Fibroblast of lung (primary cell): ENCODE measurements at places on chromosomes 4 and X.

DNA sequence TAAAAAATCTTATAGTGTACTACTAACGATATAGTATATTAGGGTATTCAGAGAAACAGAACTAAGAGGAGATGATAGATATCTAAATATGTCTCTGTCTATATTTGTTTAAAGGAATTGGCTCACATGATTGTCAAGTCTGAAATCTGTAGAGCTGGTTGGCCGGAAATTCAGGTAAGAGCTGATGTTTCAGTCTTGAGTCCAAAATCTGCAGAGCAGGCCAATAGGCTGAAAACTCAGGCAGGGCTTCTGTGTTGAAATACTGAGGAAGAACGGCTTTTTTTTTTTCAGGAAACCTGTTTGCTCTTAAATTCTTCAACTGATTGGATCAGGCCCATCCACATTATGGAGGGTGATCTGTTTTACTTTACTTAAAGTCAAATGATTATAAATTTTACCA lies 31.7 kb downstream of the PGRMC2 start:
- DNase-seq = no peak

DNA sequence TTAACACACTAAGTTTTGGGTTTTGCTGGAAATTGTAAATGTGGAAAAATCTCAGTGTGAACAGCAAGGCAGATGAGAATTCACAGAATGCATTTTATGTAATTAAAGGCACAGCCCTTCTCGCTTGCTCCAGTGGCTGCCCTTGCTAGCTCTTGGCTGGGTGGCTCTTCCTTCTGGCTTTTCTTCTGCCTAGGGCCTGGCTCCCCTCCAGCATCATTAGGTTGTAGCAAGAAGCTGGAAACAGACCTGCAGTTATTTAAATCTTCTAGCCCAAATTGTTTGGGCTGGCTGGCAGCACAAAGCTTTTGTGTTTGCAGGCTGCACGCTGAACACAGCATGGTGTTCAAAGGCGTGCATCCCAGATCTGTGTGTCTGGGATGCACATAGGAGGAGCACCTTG lies 56.5 kb downstream of the LIMCH1 start:
- peak; percentile 30 for DNase-seq

DNA sequence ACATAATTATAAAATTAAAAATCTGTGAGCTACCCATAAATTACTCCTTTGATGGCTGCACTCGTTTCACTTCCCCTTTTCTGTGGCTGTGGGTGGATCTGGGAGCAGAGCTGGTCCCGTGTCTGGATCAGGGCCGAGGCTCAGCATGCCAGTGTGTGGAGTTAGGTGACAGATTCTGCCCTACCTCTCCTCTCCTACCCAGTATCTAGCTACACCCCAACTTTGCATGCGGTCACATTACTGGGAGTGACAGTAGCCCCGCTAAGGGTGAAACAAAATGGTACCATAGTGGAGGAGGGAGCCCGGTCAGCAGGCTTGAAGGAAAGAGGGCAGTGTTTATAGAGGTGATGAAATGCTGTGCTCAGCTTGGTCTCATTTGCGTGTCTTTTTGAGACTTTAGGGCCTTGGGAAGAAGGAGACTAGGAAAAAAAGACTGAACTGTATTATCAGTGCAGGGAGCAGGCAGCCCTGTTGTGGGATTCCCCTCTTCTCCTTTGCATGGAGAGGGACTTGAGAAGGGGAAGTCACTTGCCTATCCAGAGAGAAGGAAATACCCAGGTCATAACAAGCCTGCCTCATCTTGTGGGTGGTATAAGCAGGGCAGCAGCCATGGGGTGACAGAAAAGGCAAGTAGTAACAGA lies 48.4 kb downstream of the ARHGAP10 start:
- no peak for DNase-seq

DNA sequence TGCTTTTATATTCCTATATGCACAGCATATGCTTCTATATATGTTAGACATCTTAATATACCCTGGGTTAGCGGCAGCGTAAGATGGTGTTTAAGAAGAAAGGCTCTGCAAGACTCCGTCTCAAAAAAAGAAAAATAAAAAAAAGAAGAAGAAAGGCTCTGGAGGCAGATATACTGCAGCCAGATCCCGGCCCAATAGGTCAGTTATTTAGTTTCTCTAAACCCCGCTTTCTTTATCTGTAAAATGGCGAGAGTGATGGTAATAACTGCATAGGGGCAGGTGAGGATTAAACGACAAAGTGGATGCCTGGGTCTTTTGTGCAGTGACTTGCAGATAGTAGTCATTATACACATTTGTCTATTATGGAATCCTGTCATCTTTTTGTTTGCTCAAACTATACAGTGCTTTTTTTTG lies 115.2 kb downstream of the NAA11 start:
- DNase-seq = no peak

GRCh38 chrX:120769576-120770341 lies 105.9 kb downstream of the CT47B1 start:
- DNase-seq = peak; percentile 65

- no peak for DNase-seq
Measured at GRCh38 chr4:29588617-29589016, 1131.6 kb upstream of the PCDH7 start.

DNA sequence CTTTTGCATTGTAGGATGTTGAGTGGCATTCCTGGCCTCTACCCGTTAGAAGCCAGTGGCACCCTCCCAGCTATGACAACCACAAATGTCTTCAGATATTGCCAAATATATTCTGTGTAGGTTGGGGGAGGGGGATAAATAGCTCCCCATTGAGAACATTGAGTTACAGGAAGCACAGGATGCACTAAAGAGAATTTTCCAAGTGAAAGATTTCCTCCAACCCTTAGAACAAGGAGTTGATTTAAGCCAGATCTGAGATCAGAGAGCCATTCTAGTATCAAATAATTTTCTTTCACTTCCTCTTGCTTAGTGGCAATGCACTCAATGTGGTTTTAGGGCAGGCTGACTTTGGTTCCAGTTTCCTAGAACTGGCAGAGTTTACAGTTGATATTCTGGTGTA lies 436.6 kb downstream of the C4orf33 start:
- no peak for DNase-seq

DNA sequence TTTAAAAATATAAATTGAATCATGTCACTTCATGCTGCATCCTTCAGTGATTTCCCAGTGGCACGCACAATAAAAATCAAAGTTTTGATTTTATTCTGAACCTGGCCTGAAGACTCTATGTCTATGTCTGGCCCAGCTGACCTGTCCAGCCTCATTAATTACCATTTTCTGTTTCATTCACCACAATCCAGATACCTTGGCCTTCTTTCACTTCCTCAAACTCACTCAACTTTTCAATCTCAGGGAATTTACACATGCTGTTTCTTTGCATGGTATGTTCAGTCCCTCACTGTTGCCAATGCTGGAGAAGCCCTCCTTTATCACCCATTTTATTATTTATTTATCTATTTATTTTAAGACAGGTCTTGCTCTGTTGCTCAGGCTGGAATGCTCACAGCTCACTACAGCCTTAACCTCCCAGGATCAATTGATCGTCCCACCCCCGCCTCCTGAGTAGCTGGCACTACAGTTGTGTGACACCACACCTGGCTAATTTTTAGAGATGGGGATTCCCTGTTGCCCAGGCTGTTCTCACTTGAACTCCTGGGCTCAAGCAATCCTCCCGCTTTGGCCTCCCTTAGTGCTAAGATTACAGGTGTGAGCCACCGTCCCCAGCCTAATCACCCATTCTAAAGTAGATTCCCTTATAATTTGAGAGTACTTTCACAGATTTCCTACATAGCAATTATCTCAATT lies 43.1 kb downstream of the ZGRF1 start:
- DNase-seq = no peak

DNA sequence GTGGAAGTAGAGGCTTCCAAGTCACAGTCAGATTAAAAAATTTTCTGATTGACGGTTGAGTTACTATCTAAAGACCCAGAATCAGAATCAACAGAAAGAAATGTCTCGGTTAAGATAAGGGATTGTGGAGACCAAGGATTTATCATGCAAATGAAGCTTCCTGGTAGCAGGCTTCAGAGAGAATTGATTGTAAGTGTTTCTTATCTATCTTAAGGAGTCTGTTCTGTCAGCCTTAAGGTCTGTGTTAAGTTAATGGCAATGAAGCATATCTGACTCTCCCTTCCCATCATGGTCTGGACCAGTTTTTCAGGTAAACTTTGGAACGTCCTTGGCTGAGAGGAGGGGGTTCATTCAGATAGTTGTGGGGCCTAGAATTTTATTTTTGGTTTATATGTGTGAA lies 780.2 kb downstream of the FAM133A start:
- no peak for DNase-seq

DNA sequence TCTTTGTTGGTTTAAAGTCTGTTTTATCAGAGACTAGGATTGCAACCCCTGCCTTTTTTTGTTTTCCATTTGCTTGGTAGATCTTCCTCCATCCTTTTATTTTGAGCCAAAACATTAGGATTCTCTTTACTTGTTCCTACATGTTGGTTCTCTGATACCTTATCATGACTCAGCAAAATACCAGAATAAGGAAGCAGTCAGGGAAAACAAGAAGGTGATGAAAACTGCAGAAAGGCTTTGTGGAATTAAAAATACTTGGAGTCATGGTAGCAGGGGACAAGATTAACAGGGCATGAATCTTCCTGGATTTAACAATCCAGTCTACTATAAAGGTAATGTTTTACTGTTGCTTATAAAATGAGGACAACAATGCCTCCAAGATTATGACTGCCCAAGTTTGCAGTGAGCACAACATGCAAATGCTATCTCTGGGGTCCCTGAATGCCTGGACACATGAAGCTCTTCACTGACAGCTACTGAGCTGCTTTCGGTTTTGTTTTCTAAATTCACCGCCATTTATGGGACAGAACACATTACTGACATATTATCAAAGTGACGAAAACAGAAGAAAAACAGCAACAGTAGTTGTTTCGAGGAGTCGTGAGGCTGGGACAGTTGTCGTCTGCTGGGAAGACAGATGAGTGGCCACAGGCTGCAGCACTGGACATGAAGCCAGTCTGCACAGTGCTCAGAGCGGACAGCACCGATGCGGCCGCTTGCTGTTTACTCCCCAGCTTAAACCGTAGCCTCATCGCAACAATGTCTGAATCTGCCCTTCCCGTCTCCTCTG lies 174.5 kb upstream of the DKK2 start:
- peak; percentile 29 for DNase-seq

GRCh38 chr4:13386405-13387107 lies 97.6 kb downstream of the RAB28 start:
- DNase-seq = peak; percentile 80

- DNase-seq = no peak
Measured at GRCh38 chr4:98506462-98507132, 151.8 kb downstream of the TSPAN5 start.

GRCh38 chr4:144176476-144176875 lies 36.0 kb upstream of the GYPA start:
- DNase-seq = peak; percentile 59

GRCh38 chr4:139522457-139522856 lies 33.6 kb downstream of the SETD7 start:
- DNase-seq = no peak
